Fibroblast of upper back skin (primary cell): ENCODE measurements at places on chromosomes 4 and X.
A peak's percentile ranks its signal among the peaks of the same experiment; 100 is the strongest.

- no peak for DNase-seq
Measured at GRCh38 chr4:76266627-76267026, 15.1 kb downstream of the FAM47E start.

DNA sequence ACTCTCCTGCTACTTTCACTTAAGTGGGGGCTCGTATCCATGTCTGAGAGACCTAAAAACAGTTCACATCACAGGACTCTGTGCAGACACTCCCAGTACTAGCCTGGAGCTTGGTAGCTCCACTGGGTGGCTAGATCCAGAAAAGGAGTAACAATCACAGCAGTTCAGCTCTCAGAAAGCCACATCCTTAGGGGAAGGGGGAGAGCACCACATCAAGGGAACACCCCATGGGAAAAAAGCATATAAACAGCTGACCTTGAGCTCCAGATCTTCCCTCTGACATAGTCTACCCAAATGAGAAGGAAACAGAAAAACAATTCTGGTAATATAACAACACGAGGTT lies 175.8 kb downstream of the FAM13A start:
- no peak for DNase-seq

DNA sequence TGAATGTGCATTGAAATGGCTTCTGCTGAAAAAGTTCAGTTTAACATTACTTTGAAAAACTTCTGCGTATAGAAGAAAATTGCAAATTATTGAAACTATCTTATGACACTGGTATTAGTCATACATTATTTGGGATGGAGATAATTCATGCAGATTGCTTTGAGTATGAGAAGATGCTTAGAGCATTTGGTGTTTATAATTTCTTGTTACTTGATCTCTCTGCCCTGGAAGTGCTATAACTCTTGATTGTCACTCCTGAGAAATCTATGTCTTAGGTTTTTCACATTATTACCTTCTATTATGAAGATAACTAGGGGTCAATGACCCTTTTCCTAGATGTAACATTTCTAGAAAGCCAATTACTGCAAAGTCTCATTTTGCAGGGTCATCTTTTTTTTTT lies 36.4 kb downstream of the TMEM131L start:
- DNase-seq, result peak; percentile 42

DNA sequence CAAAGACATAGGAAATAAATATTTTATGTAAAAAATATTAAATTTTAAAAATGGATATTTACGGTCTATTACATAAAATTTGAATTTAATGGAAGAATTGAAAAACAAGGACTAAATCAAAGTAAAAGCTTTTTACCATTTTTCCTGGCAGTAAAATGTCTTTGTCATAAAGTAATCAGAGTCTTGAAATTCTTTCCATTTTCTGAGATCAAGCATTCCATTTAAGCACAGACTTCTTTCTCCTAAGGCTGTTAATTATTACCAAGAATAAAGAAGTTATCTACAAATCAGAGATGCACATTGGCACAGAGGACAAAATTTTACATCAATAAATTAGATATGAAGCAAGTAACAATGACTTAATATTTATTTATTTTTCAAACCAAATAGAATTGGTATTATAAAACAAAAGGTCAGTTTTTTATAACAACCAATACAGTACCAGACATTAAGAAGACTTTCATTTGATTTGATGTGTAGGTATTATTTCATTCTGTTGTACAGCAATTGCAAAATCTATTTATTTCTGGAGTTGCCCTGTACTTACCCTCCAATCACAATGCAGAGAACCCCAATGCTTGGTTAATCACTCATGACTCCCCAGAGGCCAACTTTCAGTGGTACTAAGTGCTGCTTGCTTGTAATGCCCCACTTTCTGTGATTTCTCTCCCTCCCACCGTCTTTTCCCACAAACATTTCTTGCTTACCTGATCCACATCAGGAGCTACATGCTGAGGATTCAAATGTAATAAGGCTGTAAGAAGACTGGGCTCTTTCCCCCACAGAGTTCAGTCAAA lies 254.6 kb downstream of the GASK1B start:
- DNase-seq, result no peak

DNA sequence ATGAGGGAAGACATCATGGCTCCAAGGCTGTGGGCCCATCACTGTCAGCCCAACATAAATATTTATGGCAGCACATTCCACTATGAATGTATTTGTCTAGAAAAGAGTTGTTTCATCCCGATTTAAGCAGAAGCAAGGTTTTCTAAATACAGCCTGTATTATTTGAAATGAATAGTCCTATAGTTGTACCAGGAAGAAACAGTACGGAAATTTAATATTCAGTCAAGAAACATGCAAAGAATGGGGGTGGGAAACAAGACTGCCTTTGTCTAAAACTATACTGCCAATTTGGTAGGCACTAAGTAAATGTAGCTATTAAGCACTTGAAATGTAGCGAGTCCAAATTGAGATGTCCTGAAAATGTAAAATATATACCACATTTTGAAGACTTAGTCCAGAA lies 69.1 kb downstream of the MOSPD2 start:
- DNase-seq, result no peak

- no peak for DNase-seq
Measured at GRCh38 chr4:122364700-122365404, 14.0 kb upstream of the ADAD1 start.

- no peak for DNase-seq
Measured at GRCh38 chr4:6074758-6075157, 56.5 kb upstream of the C4orf50 start.

DNA sequence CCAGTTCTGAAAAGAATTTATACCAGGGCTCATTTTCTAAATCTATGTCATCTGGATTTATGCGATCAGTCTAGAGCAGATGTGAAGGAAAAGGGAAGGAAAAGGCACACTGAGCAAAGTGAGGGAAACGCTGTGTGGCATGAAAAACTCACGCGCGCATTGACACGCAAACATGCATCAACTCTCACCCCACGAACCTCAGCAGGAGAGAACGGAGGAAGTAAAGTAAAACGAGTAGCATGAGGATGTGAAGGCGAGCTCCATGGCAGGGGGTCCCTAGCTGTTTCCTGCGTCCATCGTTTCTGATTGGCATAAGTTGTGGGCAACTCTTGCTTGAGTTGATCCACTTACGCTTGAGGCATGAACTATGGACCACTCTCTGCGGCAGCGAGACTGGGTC lies 102.8 kb upstream of the PDLIM3 start:
- DNase-seq, result no peak

- no peak for DNase-seq
Measured at GRCh38 chrX:133923548-133923947, 61.8 kb downstream of the GPC3 start.

DNA sequence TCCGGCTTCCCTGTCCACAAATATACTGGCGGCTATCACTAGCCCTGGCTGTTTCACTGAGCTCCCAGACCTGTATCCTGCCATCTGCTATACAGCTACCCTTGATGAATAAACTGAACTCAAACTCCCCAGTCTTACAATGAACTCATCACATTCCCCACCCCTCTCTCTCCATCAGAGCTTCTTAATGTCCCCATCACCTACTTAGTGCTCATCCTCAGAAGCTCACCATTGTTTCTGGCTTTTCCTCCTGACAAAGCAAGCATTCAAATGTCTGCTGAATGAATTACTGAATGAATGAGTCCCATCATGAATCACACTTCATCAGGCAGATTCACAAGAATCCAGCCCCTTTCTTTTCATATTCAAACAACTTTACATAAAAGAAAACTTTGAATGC lies 5.7 kb upstream of the DGAT2L6 start:
- DNase-seq, result no peak

DNA sequence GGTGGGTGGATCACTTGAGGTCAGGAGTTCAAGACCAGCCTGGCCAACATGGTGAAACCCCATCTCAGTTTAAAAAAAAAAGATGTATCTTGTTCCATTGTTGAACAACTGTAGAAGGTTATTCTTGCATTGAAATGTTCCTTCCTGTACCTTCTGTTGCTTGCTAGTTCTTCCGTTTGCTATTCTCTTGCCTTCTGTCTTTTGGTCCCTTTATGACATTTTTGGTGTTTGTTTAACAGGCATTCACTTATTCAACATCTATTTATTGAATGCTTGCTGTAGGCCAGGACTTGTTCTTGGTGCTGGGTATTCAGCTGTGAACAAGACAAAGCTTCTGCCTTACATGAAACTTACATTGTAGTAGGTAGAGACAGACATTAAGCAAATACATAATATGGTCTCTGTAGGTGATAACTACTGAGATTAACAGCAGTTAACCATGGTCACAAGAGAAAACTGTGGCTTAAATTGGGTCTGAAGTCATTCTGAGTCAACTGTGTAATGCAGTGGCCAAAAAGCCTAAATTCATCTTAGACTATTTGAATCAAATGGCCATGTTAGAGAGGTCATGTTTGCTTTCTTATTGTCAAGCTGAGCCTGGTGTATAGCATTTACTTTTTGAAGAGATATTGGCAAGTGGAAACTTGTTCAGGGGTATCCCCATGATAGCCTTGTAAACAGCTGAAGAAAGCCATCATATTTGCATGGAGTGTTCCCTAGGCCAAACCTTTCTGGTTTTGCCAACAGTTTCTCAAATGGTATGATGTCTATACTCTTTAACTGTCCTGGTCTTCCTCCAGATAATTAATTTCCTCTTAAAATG lies 35.6 kb downstream of the GAB1 start:
- no peak for DNase-seq

- no peak for DNase-seq
Measured at GRCh38 chr4:173682609-173683008, 152.6 kb upstream of the HAND2 start.

DNA sequence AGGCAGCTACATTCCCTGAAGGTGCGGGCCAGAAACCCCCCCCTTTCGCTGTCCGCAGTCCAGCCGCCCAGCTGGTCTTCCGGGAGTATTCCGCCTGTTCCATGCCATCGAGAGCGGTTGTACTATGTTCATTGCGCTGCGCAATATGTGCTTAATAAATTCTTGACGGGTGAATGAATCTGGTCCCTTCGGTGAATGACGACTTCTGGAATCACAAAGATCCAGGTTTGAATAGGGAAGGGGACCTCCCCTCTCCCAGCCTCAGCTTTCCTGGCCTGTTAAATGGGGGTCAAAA lies 777 bp upstream of the TFE3 start:
- DNase-seq, result no peak

DNA sequence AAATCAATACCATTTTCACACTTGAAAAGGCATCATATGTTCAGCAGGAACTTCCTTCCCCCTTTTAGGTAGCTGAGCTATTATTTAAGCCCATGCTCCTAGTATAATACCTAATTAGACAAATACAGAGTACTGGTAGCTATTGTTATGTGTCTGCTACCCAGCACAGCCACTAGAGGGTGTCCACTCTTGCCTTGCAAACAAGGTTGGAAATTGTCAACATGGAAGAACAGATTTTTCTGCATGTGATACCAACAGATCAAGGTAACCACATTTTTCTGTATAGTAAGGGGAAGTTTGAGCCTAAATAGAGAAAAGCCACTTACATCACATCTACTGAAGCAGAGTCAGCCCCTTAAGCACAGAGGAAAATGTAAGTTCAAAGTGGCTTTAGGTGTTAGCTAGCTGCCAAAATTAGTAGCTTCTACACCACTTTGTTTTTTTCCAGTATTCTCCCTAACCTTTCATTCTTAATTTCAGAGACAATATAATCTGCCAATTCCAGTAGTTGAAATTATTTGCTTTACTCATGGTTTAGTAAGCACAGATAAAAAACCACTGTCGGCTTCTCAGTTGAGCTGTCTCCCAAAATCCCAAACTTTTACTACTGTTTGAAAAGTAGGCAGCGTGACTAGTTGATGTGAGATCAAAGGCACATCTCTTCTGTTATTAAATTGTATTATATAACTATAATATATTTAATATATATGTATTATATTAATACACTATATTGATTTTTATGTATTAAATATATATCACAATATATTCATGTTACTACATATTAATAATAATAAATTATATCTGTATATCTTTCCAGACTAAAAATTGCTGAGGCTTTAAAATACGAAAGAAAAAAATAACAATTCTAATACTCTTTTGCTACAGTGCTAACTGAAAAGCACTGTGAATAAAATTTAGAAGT lies 38.2 kb downstream of the EDNRA start:
- peak; percentile 72 for DNase-seq

- peak; percentile 37 for DNase-seq
Measured at GRCh38 chr4:183721207-183722081, 62.4 kb downstream of the TRAPPC11 start.
